ENCODE measurements at places on chromosomes 11 and 22.

GRCh38 chr11:80383655-80384054 is 942.8 kb upstream of the TENM4 start:
- DNase-seq: no peak

DNA sequence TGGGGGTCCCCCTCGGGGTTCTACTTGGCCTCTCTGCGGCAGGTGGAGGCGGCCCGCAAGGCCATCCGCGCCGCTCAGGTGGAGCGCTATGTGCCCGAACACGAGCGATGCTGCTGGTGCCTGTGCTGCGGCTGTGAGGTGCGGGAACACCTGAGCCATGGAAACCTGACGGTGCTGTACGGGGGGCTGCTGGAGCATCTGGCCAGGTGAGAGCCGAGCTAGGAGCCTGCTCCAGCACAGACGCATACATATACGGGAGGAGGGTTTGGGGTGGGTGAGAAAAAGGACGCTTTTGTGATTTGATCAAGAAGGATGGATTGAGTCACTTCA is 415 bp downstream of the CENATAC start:
- no peak for DNase-seq

DNA sequence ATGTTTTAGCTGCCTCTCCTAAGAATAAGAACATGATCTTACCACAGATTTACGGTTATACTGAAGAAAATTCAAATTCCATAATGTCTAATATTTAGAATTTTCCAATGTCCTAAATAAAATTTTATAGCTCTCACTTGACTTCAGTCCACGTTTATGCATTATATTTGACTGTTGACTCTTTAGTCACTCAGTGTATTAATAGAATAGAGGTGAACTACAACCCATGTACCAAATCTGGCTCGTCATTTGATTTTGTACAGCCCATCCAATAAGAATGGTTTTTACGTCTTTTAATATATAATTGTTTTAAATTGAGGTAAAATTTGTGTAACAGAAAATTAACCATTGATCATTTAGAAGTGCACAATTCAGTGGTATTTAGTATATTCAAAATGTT is 34.9 kb downstream of the KDM2A start:
- DNase-seq: no peak

DNA sequence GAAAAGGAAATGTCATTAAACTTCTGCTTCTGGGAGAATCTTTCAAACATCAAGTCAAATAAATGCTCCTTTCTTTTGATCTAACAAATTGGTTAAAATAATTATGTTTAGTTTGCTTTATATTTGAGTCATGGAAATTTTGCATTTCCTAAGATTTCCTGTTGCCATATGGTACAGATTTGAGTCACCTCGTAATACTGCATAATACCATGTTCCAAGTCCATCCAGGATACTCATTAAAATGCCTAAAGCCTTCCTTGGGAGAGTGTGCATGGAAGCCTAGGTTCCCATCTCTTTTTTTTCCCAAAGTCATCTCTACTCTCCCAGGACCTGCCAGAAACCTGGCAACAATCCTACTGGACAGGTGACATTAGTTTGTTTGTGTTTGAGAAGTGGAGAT is 4.2 kb downstream of the OR9I1 start:
- no peak for DNase-seq

DNA sequence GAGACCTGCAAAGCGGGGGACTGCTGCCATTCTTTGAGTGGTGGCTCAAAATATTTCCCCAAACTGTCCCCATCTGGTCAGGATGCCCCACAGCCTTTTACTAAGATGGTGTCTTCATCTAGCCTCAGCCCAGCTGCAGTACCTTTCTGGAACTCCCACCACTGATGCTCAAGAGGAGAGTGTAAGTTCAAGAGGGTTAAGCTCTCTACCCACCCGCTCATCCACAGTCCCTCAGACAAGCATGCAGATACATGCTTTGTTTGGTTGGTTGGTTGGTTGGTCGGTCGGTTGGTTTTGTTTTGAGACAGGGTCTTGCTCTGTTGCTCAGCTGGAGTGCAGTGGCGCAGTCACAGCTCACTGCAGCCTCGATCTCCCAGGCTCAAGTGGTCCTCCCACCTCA is 14.5 kb upstream of the CAVIN3 start:
- no peak for DNase-seq

GRCh38 chr22:38796262-38796957 is 2.5 kb upstream of the DNAL4 start:
- DNase-seq: peak; percentile 26

GRCh38 chr11:44189986-44190882 is 94.8 kb downstream of the EXT2 start:
- DNase-seq: no peak

- DNase-seq: no peak
These were observed 1.2 kb downstream of the C11orf68 start for GRCh38 chr11:65917434-65918210.

GRCh38 chr11:92979176-92979575 is 9.7 kb downstream of the MTNR1B start:
- peak; percentile 71 for DNase-seq

GRCh38 chr22:23815541-23816155 is 23.2 kb downstream of the DERL3 start:
- no peak for DNase-seq

DNA sequence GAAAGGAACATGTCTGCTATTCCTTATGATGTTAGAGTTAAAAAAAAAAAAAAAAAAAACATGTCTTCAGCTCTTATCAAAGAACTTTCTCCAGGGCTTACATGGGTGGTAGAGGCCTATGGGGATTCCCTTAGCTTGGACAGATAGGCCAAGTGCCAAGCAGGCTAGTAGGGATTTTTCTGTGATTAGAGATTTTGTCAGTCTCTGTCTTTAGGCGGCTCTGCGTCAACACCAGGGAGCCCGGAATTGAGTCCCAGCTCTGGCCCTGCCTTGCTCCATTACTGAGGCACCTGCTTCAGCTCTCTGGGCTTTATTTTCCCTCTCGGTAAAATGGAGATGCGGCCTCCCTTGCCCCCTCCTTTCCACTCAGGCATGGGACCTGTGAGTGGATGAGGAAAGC is 13.1 kb downstream of the CRY2 start:
- no peak for DNase-seq

DNA sequence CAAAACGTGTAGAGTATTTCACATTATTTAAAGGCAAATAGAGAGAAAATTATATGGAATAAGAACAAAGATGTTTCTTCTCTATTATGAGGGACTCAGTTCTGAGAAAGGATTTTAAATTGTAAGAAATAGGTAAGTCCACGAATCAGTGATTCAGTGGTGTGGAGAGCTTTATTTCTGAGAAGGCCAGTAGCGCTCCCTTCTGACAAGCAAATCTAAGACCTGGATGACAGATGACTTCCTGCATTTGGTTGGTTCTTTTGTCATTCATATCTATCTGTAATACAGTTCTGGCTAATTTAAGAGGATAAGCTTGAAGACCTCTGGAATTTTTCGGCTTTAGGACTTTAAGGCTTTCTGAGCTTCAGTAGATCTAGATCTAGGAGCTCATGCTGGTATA is 7.0 kb downstream of the CD3E start:
- DNase-seq: no peak
